Lower lobe of right lung (tissue), 2 donors: ENCODE measurements at places on chromosomes 6 and 20. TPM values are rescaled to one million over a fixed set of nuclear protein-coding genes. Genes with fewer than 3 reads are reported as not detected.
A peak's percentile ranks its signal among the peaks of the same experiment; 100 is the strongest.

GRCh38 chr6:11315743-11316437 lies 83.4 kb upstream of the NEDD9 start:
- DNase-seq: no peak

- no peak for DNase-seq
Observed at GRCh38 chr20:48286601-48287000, 501.3 kb upstream of the SULF2 start.

- DNase-seq: no peak
Observed at GRCh38 chr6:1679688-1680068, 70.0 kb downstream of the FOXC1 start.

DNA sequence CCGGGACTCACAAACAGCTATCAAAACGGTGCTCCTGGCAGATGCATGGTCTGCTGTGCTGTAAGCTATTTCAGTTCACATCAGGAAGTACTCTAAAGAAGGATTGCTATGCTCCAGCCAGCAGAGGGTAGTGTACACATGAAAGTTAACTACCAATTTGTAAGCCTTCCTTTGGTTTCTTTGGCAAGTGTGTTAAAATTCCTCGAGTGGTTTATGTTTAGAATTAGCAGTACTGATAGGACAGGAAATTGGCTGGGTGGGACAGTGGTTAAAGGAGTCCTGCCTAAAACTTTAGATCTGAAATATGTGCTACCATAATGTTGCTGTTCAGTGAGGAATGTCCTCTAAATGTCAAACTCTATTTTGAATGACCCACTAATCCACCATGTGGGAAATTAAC lies 47.4 kb downstream of the TRMT11 start:
- DNase-seq: no peak

DNA sequence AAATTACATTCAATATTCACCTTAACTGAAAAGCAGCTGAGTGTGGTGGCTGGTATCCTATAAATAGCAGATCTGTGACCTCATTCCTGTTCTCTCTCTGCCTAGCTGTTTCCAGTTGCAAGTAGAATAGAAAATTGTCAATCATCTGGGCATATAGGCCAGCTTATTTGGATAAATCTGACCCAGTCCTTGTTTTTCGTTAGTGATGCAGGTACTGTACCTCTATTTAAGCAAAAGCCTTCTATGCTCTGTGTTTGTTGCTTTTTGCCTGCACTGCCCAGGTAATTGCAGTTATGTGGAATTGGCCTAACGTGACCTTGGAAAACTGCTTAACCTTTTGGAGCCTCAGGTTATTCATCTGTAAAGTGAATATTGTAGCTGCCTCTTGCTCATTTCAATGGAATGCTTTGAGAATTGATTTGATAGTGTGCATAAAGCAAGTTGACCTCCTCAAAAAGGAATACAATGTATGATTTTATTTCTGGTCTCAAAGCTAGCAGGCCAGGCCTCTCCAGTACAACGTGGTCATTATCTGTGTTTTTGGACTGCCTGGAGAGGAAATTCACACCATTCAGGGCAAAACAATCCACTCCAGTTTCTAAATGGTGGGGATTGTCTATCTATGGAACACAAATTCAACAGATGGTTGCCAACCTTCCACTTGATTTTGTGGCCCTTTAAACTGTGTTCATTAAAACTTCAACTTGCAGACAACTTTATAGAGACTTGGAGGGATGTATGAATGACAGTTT lies 508.7 kb upstream of the CITED2 start:
- DNase-seq: no peak

- no peak for DNase-seq
Observed at GRCh38 chr20:54062812-54063280, 7.5 kb downstream of the BCAS1 start.

DNA sequence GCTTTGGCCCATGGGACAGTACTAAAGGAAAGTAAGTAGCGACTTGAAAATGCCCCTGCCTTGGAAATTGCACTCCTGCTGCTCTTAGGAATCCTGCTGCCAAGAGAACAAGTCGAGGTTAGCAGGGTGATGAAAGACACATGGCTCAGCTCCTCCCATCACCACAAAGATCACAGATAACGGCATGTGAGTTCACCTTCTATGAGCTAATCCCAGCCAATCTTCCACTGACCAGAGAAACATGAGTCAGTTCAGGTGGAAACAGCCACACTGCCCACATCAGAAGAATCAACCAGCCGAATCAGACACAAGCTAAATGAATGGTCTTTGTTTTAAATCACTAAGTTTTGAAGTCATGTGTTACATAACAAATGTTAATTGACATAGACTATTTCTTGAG lies 106.3 kb downstream of the PRKN start:
- DNase-seq: no peak

- DNase-seq: no peak
Observed at GRCh38 chr6:135063926-135064325, 9.3 kb upstream of the HBS1L start.

GRCh38 chr6:158558415-158559306 lies 1.2 kb upstream of the TMEM181 start:
- no peak for DNase-seq

GRCh38 chr20:49207076-49207475 lies 12.1 kb upstream of the DDX27 start:
- DNase-seq: no peak

DNA sequence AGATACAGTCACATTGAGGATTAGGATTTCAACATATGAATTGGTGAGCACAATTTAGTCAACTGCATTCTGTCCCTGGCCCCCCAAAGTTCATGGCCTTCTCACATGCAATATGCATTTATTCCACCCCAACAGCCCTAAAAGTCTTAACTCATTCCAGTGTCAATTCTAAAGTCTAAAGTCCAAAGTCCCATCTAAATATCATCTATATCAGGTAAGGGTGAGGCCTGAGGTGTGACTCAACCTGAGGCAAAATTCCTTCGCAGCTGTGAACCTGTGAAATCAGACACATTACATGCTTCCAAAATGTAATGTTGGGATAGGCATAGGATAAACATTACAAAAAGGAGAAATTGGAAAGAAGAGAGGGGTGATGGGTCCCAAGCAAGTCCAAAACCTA lies 27.8 kb downstream of the CLIC5 start:
- no peak for DNase-seq

GRCh38 chr20:35695978-35696377 lies 3.2 kb downstream of the NFS1 start:
- no peak for DNase-seq

- DNase-seq: no peak
Observed at GRCh38 chr20:49937027-49937929, 1.1 kb downstream of the RNF114 start.

- no peak for DNase-seq
Observed at GRCh38 chr20:58676161-58676560, 16.4 kb upstream of the NPEPL1 start.

DNA sequence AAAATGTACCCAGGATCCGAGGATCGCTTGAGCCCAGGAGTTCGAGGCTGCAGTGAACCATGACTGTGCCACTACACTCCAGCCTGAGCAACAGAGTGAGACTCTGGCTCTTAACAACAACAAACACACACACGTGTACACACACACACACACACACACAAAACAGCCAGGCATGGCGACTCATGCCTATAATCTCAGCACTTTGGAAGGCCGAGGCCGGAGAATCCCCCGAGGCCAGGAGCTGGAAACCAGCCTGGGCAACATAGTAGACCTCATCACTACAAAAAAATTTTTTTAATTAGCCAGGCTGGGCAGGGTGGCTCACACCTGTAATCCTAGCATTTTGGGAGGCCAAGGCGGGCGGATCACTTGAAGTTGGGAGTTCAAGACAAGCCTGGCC lies 23.3 kb upstream of the ARFGEF2 start:
- DNase-seq: no peak

DNA sequence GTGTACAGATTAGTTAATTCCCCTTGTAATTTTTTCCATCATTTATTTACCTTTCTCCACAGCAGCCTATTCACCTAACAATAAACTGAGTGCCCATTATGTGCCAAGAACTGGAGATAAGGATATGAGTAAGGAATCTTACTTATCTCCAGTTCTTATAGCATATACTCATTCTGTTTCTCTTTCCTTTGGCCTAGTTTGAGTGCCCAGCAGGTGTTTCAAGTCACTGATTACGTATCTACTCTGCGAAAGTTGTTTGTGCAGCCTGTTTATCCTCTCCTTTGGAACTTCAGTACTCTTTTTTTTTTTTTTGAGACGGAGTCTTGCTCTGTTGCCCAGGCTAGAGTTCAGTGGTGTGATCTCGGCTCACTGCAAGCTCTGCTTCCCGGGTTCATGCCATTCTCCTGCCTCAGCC lies 17.3 kb upstream of the POU5F1 start:
- no peak for DNase-seq

DNA sequence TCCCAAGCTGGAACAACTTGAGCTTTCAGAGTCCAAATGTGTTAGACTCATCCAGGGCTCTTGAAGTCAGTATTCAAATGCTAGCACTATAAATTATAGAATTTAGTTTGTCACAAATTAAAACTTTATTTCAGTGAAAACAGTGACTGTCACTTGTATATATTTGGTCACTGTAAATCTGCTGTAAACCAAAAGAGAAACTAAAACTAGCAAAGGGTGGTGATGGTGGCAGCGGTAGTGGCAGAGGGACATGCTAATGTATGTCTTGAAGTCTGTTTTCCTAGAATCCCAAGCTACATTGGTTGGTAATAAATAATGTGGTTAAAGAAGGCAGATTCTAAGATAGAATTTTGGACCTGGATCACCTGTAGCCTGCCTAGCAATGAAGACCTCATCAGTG lies 140.4 kb upstream of the CENPW start:
- DNase-seq: no peak

DNA sequence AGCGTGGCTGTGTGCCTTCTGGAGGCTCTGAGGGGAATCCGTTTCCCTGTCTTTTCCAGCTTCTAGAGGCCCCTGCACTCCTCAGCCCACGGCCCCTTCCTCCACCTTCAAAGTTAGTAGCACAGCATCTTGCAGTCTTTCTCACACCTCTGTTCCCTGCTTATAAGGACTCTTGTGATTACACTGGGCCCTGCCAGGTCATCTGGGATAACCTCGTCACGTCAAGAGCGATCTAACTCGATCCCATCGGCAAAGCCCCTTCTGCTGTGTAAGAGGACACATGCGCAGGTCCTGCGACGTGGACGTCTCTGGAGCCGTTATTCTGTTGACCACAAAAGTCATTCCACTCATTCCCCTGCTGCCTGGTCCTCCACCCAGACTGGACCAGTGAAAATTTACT lies 159.2 kb downstream of the BMP7 start:
- DNase-seq: no peak

- peak; percentile 32 for DNase-seq
Observed at GRCh38 chr20:61949714-61950640, 115.7 kb downstream of the TAF4 start.

DNA sequence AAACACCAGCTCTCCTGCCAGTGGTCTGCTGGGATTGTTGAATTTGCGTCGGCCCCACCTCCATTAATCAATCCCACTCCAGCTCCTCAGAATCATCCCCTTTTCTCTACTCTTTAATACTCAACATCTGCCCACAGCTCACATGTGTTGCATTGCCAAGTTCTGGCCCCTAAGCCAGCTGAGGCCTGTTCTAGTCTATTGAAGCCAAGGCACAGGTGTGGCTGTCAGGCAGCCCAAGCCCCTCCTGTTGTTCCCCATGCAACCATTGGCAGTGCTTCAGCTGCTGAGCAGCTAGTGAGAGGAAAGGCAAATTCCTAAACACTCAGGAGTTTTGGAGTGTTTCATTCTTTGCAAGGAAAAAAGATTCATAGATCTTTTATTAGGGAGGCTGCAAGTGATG lies 128.0 kb upstream of the NT5E start:
- DNase-seq: no peak

DNA sequence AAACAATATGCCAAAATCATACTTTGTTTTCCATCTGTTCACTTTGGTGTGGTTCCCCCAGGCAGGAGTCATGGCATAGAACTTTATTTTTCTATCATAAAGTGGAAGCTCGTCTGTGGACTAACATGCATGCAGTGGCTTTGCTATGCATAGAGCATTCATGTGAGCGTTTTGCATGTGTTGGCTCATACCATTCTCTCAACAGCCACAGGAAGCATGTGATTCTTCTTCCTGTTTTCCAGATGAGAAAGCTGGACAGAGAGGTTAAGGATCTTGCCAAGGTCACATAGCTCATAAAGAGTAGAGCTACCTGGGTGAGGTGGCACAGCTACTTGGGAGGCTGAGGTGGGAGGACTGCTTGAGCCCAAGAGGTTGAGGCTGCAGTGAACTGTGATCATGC lies 123.4 kb upstream of the HDGFL1 start:
- DNase-seq: no peak

GRCh38 chr20:36461600-36462439 lies 79.5 kb upstream of the MYL9 start:
- DNase-seq: peak; percentile 75

DNA sequence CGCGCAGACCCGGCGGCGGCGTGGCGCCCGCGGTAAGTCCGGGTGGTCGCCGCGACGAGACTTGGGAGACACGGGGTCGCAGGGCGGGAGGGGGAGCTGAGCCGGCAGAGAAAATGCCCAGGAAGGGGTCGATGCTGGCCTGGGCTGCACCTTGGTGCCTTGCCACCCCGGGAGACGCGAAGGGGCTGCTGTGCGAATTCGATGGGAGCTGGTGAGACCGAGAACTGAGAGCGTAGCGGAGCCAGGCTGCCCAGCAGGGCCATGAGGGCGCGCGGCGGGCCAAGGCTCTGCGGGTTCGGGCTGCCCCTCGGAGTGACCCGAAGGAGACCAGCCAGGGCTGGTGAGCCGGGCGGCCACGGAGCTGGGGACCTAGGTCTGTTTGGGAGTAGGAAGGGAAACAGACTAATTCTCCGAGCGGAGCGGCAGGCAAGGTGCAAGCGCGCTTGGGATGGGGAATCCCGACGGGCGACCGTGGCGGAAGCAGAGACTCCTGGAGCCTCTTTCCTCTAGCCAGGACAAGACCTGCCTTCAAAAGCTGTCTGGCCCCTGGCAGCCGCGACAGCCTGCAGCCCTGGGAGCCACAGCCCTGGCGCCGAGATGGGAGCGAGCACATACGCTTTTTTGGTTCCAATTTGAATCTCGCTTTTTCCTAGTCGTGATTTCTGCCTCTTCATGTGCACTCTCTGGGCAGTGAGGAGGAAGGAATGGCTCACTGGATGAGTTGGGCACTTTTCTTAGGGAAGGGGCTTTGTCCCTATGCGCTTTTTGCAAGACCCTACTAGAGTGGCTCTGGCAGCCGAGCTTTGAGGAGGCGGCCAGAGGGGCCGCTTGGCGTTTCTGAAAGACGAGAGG lies 691 bp downstream of the SYNDIG1 start:
- no peak for DNase-seq

The ZBP1 gene
- 5.8 TPM for total RNA-seq

The LAMP5 gene
- total RNA-seq: 0.41 TPM

The SNTA1 gene
- total RNA-seq: 6.7 TPM

The VGLL2 gene
- total RNA-seq: not detected

The MCCD1 gene
- total RNA-seq: not detected

The CDSN gene
- total RNA-seq: not detected

The APOM gene
- 1.6 TPM for total RNA-seq

The HSPA1L gene
- total RNA-seq: 2.5 TPM
